ENCODE measurements at places on chromosomes 5 and 9. TPM values are rescaled to one million over a fixed set of nuclear protein-coding genes. Genes with fewer than 3 reads are reported as not detected.
A peak's percentile ranks its signal among the peaks of the same experiment; 100 is the strongest.

TNC gene
- total RNA-seq: 742 TPM

IGIP gene
- total RNA-seq: 24.7 TPM

SAXO1 gene
- total RNA-seq: under 0.01 TPM

TPPP gene
- total RNA-seq: 15.5 TPM

DNA sequence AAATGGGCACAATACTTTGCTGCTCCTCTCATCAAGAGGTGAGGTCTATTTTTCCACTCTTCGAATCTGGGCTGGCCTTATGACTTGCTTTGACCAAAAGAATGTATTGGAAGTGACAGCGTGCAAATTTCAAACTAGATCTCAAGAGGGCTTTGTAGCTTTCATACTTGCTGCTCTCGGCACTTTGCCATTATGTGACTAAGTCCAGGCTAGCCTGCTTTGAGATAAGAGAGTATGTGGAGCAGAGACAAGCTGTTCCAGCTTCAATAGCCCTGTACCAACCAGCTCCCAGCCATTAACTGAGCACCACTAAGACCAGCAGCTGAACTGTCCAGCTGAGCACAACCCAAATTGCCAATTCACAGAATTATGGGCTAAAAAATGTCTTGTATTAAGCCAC is 124.6 kb downstream of the ACER2 start:
- no peaks in the 10 kb centered on the region for H3K4me1 ChIP-seq
- no peak overlapping the region for H3K27ac ChIP-seq
- no peaks in the 10 kb centered on the region for H3K27me3 ChIP-seq
- H3K4me3 ChIP-seq: no peak overlapping the region
- DNase-seq: no peak
- H3K36me3 ChIP-seq: no peaks in the 10 kb centered on the region

DNA sequence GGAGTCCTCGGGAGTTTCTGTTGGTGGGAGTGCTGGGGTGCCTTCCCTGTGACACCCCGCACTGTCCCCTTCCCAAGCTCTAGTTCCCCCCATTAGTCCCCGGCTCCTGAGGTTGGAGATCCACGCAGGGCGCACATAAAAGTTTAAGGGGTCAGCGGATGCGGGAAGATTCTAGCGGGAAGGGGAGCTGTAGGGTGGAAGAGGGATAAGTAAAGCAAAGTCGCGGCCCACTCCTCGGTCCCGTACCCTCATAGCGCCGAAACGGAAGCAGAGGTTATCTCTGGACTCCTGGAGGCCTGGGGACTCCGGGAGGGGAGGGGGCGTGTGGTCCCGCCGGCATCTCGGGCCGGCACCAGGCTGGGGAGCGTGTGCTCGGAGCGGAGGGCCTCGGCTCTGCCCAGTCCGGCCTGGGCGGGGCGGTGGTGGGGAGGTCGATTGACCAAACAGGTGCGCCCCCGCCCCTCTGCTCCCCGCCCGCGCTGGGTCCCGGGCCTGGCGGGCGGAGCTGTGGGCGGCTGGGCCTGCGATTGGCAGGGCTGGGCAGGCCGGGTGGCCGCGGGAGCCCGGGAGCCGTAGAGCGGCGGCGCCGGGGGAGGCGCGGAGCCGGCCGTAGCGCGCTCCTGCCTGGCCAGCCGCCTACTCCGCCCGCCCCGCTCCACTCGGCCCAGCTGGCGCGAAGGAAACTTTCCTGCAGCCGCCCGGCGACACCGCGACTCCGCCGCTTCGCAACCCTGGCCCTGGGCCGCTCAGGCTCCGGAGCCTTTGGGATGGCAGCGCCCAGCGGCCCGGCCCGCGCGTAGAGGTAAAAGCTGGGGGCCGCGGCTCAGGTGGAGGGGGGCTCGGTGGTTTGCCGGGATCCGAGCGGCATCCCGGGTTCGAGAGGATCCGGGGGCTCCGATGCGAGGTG is 52.2 kb upstream of the DAB2IP start:
- H3K27ac ChIP-seq: peak overlapping the region; percentile 88
- DNase-seq: peak; percentile 90
- H3K4me3 ChIP-seq: peak overlapping the region; percentile 69
- peaks cover 48% of the 10 kb centered on the region for H3K4me1 ChIP-seq

GRCh38 chr5:126000507-126000906 is 422.7 kb upstream of the GRAMD2B start:
- no peaks in the 10 kb centered on the region for H3K27me3 ChIP-seq
- H3K36me3 ChIP-seq: no peaks in the 10 kb centered on the region
- no peak overlapping the region for H3K27ac ChIP-seq
- DNase-seq: no peak
- H3K4me3 ChIP-seq: no peak overlapping the region

- no peaks in the 10 kb centered on the region for H3K4me1 ChIP-seq
- no peak overlapping the region for H3K27ac ChIP-seq
- H3K36me3 ChIP-seq: no peaks in the 10 kb centered on the region
- DNase-seq: peak; percentile 56
These were observed 4.4 kb upstream of the EXOC3 start for GRCh38 chr5:438481-438981.

DNA sequence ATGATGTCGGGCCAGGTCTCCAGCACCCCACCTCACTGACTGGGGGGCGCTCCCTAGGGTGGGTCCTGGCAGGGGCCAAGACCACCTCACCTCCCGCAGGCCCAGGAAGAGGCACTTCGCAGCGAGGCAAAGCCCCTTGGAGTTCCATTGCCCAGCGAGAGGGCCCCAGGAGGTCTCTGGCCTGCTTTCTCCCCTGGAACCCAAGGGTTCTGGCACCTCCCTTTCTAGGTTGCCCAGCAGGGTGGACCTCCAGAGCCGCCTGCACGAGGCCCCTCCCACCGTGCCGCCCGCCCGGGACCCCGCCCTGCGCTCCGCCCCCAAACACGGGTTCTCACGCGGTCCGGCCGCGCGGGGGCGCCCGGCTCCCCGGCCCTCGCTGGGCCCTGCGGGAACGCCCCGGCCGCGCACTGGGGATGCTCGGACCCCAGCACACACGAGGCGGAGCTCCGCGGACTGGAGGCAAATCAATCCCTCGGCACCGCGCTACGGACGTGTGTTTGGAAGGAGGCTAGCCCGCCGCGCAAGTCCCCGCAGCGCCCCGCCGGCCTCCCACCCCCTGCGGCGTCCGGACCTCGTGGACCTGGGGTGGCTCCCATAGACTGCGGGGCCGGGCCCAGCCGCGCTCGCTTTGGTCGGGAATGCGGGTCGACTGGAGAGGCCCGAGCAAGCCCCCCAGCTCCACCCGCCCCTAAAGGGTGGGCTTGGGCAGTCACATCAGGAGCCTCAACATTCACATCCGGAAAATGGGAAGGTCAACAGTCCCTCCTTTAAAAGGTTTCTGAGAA is 99.5 kb upstream of the LMX1B start:
- H3K4me1 ChIP-seq: peaks cover 24% of the 10 kb centered on the region
- no peak overlapping the region for H3K4me3 ChIP-seq
- no peaks in the 10 kb centered on the region for H3K36me3 ChIP-seq
- peaks cover 95% of the 10 kb centered on the region for H3K27me3 ChIP-seq

GRCh38 chr5:87266914-87267573 is 639 bp upstream of the RASA1 start:
- H3K36me3 ChIP-seq: no peaks in the 10 kb centered on the region
- no peaks in the 10 kb centered on the region for H3K4me1 ChIP-seq
- DNase-seq: no peak
- peak overlapping the region; percentile 78 for H3K4me3 ChIP-seq
- peak overlapping the region; percentile 85 for H3K27ac ChIP-seq
